ENCODE measurements at places on chromosomes 16 and 17. TPM values are rescaled to one million over a fixed set of nuclear protein-coding genes. Genes with fewer than 3 reads are reported as not detected.

CCL13 gene
- 1.6 TPM for total RNA-seq

FAM20A gene
- 6.1 TPM for total RNA-seq

ZNF205 gene
- total RNA-seq: 8.9 TPM

RAD51C gene
- 33.7 TPM for total RNA-seq

NPIPB2 gene
- 7.1 TPM for total RNA-seq

GJD3 gene
- total RNA-seq: not detected

CCT6B gene
- total RNA-seq: 8.3 TPM

SULT1A2 gene
- 0.21 TPM for total RNA-seq

KRTAP2-3 gene
- total RNA-seq: not detected

ABCA6 gene
- 74.6 TPM for total RNA-seq

TVP23A gene
- 3.7 TPM for total RNA-seq

RASD1 gene
- total RNA-seq: 2.6 TPM

CX3CL1 gene
- 2.1 TPM for total RNA-seq

MRPS23 gene
- 17.3 TPM for total RNA-seq

SLC6A4 gene
- total RNA-seq: 0.37 TPM

CFAP97D1 gene
- total RNA-seq: not detected

PEX12 gene
- total RNA-seq: 5.8 TPM

KRTAP9-8 gene
- total RNA-seq: not detected

CLEC19A gene
- not detected for total RNA-seq

CIITA gene
- total RNA-seq: 5.6 TPM

DOC2B gene
- 5.1 TPM for total RNA-seq

CIAO3 gene
- 33.4 TPM for total RNA-seq

RNF43 gene
- total RNA-seq: 2.2 TPM

HSF5 gene
- 0.26 TPM for total RNA-seq

LGALS9C gene
- total RNA-seq: not detected

RNF157 gene
- total RNA-seq: 1.9 TPM

FBXO39 gene
- 0.90 TPM for total RNA-seq

ARSG gene
- total RNA-seq: 3.3 TPM

KRTAP1-3 gene
- not detected for total RNA-seq

DNAI2 gene
- not detected for total RNA-seq

HIGD1B gene
- total RNA-seq: 2.1 TPM

CES3 gene
- not detected for total RNA-seq

GAST gene
- total RNA-seq: not detected

LHX1 gene
- total RNA-seq: 0.05 TPM

AOC2 gene
- total RNA-seq: 0.42 TPM

NHERF1 gene
- 8.5 TPM for total RNA-seq

GPT2 gene
- total RNA-seq: 4.8 TPM

NFATC3 gene
- 27.1 TPM for total RNA-seq

ABCC11 gene
- 0.11 TPM for total RNA-seq

Data from urinary bladder (tissue), 4 donors.